Activated CD4-positive, alpha-beta T cell treated with anti-CD3 and anti-CD28 coated beads for 48 hours (primary cell): ENCODE measurements at places on chromosomes 5 and 9.

- no peak for DNase-seq
Measured at GRCh38 chr5:131393498-131393968, 129.7 kb downstream of the CDC42SE2 start.

GRCh38 chr9:135908754-135909204 is 1.4 kb upstream of the CAMSAP1 start:
- no peak for DNase-seq

DNA sequence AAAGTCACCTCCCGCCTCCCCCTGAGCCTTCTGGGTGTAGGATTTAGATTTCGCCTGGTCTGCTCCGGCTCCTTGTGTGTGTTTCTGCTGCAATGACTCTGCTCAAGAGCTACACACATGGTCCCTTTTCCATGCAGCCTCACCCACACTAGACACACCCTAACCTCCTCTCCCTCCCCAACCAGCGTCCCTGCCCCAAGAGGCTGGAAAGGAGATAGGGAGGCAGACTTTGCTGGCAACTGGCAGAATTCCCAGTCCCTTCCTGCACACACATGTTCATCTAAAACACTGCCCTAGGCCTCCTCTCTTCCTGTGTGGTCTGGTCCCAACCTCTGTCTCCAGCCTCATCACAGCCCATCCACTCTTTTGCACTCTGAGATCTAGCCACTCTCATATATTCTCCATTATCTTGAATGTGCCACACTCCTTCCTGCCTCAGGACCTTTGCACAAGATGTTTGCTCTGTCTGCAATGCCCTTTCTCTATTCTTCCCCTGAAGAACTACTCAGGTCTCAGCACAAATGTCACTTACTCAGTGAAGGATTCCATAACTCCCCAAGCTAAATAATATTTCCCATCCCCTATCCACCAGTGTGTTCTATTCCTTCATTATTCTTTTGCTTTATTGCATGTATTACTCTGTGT is 253.8 kb downstream of the CDK5RAP2 start:
- DNase-seq, result no peak

GRCh38 chr9:125494653-125494915 is 212.4 kb downstream of the MAPKAP1 start:
- no peak for DNase-seq

- no peak for DNase-seq
Measured at GRCh38 chr5:83222906-83223305, 145.6 kb downstream of the XRCC4 start.

DNA sequence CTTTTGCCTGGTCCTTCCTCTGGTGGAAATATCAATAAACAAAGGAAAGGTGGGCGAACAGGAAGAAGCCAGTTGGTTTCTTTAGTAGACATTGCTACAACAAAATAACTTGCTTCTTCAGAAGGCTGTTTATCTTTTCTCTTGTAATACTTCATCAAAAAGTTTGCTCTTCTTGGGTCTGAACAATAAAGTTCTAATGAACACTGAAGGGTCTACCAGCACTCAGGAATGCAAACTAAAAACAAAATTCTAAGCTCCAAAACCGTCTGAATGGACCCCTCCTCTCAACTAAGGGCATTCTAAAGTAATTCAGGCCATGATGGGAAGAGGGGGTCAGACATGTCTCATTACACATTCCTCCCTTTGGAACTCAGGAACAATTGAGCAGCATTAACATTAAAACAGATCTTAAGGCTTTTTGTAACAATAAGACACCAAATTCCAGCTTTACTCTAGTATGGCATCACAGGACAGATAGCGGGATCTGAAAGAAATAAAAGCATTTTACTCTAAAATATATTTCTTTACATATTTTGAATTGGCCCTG is 2.3 kb downstream of the TBCA start:
- DNase-seq, result no peak

- no peak for DNase-seq
Measured at GRCh38 chr9:737400-738120, 103.9 kb upstream of the DMRT1 start.
